Lung microvascular endothelial cell (primary cell): ENCODE measurements at places on chromosomes 2 and 18. TPM values are rescaled to one million over a fixed set of nuclear protein-coding genes. Genes with fewer than 3 reads are reported as not detected.

GRCh38 chr18:24388957-24389356 lies 8.7 kb downstream of the OSBPL1A start:
- no peak for DNase-seq

The RAMP1 gene
- 0.44 TPM in 1 of 2 replicates, not detected in the other for total RNA-seq

GRCh38 chr2:164389411-164389810 lies 231.9 kb downstream of the GRB14 start:
- no peak for DNase-seq

GRCh38 chr2:198930170-198930569 lies 527.6 kb downstream of the SATB2 start:
- DNase-seq = no peak

The L3MBTL4 gene
- 2.8 and 15.9 TPM in 2 replicates for total RNA-seq
